ENCODE measurements at places on chromosomes 3 and 15.

DNA sequence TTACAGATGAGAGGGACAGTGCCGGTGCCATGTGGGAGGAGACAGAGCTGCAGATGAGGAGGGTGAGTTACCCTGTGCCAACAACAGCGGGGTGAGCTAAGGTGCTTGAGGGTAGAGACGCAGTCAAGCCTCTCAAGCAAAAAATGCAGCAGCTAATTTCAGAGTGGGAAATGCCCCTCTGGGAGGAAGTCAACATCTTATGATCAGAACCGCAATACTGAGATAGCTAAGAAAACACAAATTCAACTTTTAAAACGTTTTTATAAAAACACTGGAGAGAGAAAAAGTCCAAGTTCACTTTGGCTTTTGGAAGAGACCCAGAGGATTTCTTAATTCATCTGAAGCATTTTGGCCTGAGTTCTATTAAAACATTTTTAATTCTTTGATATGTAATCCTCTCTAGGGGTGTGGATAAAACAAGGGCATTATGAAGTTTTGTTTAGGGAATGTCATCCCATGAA is 319.2 kb downstream of the SLC9A9 start:
- DNase-seq = no peak

DNA sequence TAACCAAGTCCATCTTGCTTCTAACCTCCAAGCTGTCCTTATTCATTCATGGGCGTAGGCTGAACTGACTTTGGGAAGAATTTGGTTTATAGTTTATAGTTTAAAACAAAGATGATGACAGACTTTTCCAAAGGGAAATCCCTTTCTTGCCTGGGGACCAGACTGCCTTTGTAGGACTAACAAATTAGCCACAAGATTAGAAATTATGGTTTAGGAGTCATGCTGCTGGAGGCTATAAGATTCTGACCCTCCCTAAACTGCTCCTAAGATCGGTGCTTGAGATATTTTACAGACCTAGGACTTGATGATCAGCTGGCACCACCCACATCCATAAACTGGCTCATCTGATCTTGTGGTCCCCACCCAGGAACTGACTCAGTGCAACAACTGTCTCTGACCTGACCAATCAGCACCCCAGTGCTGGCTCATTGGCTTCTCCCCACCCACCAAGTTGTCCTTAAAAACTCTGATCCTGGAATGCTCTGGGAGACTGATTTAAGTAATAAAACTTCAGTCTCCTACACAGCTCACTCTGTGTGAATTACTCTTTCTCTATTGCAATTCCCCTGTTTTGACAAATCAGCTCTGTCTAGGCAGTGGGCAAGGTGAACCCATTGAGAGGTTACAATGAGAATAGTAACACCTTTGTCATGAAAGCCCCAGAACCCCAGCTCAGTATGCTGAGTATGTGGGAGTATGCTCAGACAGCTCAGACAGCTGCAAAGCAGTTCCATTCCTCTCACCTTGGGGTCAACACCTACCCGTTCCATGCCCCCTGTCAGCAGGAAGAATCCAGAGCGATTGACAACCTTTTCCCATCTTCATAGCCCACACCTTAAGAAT is 51.6 kb upstream of the C15orf39 start:
- no peak for DNase-seq

DNA sequence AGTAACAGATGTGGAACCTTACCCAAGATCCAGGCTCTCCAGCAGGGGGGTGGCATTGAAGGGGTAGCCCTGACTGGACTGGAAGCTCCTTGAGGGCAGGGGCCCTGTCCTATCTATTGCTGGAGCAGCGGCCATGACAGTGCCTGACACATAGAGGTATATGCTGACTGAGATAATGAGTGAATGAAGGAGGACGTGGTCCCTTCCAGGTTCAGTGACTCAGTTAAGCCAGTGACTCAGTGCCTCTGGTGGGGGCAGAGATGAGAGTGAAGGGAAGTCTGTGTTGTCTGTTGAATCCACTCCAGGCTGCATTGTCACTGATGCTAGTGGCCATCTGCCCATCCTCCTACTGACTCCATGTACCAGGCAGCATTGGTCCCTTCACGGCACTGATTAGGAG is 13.0 kb upstream of the CTXND1 start:
- DNase-seq = no peak

- peak; percentile 98 for DNase-seq
These were observed at the start of gene TEX264 for GRCh38 chr3:51670823-51671733. TSS of gene TEX264 (plus strand) at chr3:51671252. CDS start at chr3:51674305, 3,053 bp downstream.

DNA sequence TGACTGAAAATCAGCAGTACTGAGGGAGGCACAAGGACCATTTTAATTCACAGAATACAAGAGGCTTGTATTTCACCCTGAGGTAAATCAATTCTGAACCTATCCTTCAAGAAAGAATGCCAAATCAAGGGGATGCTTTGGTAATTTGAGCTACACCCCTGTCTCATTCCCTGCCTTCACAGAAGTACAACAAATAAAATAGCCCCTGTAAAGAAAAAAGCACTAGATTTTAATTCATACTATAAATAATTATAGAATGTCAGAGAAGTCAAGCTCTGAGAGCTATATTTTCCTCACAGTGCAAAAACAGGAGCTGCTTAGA is 249.0 kb downstream of the ISL2 start:
- DNase-seq = no peak

- no peak for DNase-seq
These were observed 124.3 kb upstream of the PRICKLE2 start for GRCh38 chr3:64349551-64349950.

DNA sequence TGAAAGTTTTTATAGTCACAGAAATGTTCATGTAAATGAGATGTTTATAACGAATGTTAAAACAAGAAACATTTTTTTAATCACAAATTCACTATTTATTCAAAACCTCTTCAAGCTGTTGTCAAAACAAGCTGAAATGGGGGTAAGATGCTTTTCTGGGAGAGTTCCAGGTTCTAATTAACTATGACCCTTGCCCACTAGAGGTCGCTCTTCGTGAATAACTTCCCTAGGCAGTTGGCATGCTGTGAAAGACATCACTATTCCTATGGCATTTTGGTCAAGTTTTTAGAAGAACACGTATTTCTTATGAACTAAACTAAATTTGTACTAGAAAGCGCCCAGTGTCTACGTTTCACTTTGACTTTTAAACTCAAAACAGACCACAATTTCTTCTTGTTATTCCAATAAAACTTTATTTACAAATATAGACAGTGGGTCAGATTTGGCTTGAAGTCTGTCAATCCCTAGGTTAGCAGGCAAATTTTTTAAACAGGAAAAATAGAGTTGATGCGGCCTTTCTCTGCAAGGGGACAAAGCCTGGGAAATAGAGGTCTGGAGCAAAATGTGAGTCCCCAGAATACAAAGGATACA is 62.8 kb upstream of the CMTM8 start:
- DNase-seq = peak; percentile 75

GRCh38 chr15:99981839-99982658 is 248.8 kb upstream of the LYSMD4 start:
- DNase-seq = no peak

DNA sequence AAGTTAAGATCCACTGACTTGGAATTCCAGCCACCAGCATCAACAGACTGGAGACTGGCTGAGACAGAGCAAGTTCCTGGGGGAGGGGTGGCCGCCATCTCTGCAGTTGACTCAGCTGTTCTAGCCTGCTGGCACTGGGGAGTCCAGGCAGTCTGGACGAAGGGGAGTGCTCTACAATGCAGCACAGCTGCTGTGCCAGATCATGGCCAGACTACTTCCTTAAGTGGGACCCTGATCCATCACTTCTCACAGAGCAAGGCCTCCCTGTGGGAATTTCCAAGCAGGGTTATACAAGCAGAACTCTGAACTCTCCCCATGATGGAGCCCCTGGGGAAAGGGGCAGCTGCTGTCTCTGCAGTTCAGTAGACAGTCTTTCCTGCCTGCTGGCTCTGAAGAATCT is 35.2 kb downstream of the PYGO1 start:
- DNase-seq = no peak

DNA sequence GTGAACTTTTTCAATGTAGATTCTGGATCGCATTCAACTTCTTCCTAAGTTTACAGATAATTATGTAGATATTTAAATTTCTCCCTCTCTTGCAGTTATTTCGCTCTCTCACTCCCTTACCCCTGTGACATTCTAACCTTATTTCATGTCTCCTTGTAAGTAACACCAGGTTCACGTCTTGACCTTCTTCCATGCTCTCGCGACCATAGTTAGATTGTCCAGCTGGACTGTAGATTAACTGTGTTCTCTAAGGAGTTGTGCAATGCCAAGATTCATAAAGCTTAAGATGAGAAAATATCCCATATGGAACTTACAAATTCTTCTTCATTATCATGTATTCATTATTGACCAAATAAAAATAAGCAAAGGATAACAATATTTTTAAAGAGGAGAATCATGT is 430.5 kb downstream of the GABRG3 start:
- no peak for DNase-seq

DNA sequence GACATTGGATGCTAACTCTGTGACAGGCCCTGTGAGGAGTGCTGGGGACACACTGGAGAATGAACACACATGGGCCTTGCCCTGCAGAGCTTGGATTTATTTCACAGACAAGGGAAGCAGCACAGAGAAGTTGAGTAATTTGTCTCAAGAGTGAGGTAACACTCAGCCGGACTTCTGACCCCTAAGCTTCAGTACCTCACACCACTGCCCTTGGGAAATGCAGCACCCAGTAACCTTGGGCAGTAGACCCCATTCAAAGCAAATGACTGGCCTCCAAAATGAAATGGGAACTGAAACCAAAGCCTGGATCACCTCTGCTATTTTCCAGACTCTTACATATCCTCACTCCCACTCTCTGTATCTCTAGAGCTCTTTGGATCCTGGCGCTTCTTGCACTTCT is 37.3 kb downstream of the RFT1 start:
- peak; percentile 46 for DNase-seq

GRCh38 chr15:32908872-32909271 is 191.1 kb downstream of the GREM1 start:
- no peak for DNase-seq

DNA sequence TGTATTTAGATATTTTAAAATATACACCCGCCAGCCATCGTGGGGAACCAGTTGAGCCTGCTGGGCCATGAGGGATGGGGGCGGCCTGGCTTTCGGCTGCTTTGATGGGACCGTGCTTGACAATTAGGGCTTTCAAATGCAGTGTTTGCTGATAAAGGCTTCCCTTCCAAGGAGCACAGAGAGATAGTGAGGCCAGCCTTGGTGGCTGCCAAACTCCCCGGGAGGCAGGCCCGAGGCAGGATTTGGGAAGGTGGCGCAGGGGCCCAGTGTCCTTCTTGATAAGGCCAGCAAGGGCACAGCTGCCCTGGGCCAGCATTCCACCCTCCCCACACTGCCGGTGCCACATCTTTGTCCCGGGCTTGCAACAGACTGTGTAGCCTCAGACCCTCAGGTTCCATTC is 75.6 kb downstream of the LINGO1 start:
- no peak for DNase-seq

DNA sequence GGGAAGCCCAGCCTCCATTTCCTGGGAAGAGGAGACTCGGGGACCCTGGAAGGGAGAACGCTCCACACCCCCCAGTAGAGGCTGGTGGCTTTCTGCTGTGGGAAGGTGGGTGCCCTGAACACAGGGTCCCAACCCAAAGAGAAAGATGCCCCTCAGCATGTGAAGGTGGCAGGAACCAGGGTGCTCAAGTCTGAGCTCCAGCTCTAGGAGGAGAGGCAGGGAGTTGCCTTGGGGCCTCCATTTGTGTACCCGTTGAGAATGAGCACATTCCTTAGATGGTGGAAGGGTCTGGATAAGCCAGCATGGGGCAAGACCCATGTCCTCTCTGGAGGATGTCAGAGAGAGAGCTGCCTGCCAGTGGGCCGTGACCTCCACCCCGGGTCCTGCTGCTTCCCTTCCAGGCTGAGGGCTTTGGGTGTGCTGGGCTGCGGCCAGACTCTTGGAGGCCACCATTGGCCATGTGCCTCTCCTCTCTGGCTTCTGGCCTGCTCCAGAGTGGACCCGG is 212.4 kb downstream of the TBC1D2B start:
- no peak for DNase-seq

GRCh38 chr15:83063551-83063950 is 3.5 kb downstream of the BTBD1 start:
- DNase-seq = peak; percentile 39

- no peak for DNase-seq
These were observed 595.5 kb downstream of the GRM7 start for GRCh38 chr3:7456386-7456785.

GRCh38 chr15:40108061-40108854 is 421 bp downstream of the BMF start:
- DNase-seq = no peak

DNA sequence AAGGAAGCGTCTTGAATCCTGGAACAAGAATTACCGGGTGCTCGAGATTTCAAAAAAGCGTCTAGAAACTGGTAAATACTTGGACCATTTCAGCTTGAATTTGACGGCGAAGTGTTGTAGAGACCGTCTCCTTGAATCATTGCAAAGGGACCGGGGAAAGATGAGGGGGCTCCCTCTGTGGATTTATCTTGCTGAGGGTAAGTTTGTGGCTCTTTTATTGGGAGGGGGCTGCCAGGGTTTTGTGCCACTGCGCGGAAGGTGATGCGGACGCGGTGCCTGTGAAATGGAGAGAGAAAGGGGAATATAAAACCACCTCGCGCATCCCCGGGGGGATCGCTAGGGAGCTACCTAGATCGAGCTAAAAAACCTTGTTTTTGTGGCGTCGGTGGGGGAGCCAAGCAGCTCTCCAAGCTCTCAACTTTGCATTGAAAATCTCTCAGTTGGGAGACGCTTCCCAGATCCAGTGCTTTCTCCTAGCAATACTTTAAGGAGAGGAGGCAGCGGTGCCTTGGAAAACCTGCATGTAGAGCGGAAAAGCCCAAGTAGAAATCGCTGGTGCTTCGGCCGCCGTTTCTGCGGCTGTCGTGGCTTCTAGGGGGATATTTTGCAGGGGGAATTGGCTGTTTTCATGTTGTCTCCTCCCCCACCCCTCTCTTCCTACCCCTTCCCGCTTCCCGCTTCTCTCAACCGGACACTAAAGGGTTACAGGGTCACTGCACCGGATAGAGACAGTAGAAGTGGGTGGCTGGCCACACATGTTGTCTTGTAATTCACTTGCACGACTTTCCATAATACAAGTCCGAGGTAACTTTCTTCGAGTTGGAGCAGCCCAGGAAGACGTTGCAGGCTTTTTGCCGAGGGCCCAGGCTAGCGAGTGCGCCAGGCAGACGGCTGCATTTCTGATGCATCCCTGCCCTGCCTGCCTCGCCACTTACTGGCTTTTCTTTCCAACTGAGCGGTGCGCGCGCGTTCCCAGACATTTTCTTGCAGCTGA is 187.6 kb downstream of the NLGN1 start:
- no peak for DNase-seq

DNA sequence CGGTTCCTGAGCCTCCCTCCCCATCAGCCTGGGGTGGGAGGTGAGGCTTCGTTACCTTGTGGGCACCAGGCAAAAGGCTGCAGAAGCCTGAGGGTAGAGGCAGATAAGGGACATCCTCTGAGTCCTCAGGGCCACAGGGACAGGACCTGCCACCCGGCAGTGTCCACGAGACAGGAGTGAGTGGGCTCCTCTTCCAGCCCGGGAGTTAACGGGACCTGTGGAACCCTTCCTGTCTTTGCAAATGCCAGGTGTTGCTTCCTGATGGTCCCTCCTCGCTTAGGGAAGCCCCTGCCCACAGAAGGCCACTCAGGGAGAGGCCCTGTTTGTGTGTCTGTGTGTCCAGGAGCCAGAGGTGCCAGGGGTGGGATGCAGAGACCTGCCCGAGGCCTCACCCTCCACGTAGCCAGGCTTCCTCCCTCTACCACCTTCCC is 111.1 kb upstream of the ALDH1A3 start:
- DNase-seq = no peak

GRCh38 chr15:100918034-100918689 is 995 bp upstream of the LRRK1 start:
- DNase-seq = peak; percentile 53

Data from AML-193 (cell line).